ENCODE measurements at places on chromosomes 7 and 10.

- DNase-seq: no peak
These were observed 136.5 kb downstream of the EPC1 start for GRCh38 chr10:32210306-32211045.

DNA sequence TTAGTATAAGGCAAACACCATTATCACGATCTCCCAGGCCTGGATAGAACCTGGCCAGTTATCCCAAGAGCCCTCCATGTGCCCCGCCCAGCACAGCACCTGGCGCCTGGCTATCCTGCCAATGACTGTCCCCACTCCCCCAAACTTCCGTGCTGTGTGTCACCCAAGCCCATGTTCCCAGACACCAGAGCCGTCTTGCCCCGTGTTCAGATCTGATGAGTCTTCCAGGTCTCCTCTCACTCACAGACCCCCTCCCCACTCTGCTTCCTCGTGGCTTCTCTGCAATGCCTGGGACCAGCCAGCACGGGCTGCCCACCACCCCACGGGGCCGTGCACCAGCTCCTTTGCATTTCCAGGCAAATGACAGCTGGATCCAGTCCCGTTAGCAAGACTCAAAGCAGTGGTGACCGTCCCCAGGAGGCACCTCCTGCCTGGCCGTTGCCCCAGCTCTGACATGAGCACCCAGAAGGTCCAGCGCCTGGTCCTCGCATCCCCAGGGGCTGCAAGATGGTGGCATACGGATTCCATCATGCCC lies 43.8 kb upstream of the INPP5A start:
- no peak for DNase-seq

GRCh38 chr7:94284104-94284503 lies 110.6 kb upstream of the COL1A2 start:
- no peak for DNase-seq

GRCh38 chr10:48934672-48935501 lies 4.8 kb downstream of the LRRC18 start:
- no peak for DNase-seq

- DNase-seq: no peak
These were observed 262.0 kb upstream of the FERD3L start for GRCh38 chr7:19407270-19407669.

- DNase-seq: no peak
These were observed 9.1 kb downstream of the LOXL4 start for GRCh38 chr10:98258683-98259454.

- no peak for DNase-seq
These were observed 1106.7 kb downstream of the TYW1 start for GRCh38 chr7:68103319-68103718.

DNA sequence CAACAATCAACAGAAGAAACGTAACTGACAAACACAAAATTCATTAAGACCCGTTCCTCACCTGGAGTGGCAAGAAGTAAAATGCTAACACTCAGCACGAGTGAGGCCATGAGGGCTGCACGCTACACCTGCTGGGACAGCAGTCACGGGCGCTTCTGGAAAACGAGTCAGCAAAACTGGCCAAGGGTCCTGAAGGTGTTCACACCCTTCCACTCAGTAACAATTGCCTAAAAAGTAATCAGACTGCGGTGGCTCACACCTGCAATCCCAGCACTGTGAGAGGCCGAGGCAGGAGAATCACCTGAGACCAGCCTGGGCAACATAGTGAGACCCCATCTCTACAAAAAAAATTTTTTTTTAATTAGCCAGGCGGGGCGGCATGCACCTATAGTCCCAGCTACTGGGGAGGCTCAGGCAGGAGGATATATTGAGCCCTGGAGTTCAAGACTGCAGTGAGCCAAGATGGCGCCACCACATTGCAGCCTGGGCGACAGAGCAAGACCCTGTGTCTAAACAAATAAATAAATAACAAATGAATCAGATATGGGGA lies 199.1 kb downstream of the MAD1L1 start:
- DNase-seq: no peak

DNA sequence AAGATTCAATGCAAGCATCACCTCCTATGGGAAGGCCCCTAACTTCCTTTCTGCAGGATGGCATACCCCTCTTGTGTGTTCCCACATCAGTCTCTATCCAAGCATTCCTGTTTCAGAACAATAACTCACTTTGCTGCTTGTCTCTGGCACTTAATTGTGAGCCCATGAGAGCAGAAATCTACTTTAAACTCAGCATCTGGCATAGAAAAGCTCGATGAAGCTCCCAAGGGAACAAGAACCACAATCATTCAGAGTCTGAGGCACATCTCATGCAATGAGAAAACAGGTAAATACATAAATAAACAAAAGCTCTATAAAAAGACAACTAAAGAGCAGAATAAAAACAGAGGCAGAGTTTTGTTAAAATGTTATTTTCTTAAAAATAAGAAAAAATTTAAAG lies 66.2 kb downstream of the VPS41 start:
- DNase-seq: no peak

DNA sequence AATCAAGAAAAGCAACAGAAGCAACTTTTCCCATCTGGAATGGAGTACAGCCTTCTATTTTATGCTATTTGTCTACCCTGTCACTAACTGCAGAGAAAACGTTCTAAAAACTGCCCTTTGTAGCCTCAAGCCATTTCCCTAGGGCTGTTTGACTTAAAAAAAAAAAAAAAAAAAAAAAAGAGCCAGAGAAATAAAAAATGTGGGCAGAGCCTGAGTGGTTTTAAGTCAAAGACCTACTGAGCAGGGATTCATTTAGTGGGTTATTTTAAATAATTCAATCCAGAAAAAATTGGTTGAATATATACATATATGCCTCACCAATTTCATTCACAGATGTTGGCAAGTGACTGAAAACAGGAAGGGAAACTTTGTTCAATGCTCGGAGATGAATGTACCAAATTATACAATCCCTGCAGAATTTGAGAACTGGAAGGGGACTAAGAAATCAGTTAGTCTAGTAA lies 75.2 kb downstream of the PPP1R3C start:
- no peak for DNase-seq

DNA sequence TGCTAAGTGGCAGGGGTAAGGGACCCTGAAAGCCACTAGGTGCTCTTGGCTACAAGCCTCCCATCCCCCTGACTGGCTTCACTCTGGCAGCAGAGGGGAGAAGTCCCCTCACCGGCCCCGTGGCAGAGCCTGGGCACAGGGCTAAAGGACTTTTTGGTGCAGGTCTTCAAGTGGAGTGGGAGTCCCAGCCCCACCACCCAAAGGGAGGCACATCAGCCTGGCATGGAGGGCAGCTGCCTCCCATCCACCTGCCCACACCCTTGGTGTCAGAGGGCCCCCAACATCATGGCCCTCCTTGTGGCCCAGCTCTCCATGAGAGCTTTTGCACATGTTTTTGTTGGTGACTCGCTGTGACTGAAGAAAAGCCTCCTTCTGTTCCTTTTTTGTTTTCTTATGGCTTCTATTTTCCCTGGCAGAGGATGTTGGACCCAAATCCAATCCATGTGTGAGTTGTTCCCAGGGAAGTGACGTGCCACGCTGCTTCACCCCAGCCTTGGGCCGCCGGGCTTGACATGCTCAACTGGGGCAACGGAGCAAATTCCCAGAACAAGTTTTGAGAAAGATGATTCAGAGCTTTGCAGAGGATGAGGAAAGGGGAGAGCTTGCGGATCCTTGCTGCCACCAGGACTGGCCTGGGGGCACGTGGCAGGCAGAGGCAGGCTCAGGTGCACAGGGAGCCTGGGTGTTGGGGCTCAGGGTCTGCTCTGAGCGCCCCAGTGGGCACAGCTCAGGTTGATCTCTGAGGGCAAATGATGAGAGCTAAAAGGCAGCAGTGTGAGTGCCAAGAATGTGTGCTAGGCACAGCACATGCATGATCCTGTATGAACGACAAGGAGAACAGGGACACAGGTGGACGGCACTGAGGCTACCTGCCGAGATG lies 1.9 kb upstream of the AEBP1 start:
- no peak for DNase-seq

GRCh38 chr10:44968091-44968490 lies 8.5 kb downstream of the RASSF4 start:
- no peak for DNase-seq

DNA sequence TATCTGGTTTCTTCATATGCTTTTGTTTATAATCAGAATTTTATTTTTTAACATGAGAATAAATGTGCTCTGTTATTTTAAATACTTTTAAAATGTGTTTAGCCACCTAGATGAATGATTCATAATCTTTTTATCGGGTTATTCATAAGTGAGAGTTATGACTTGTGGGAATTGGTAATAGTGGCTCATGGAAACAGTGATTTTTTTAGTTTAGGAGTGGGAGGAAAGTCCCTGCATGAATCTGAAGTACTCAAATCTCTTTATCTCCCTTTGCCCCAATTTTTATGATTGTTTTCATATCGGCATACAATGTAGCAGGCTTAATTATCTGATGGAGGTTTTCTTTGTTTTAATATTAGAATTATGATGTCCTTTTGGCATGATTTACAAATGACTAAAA lies 42.9 kb downstream of the TAX1BP1 start:
- DNase-seq: no peak

DNA sequence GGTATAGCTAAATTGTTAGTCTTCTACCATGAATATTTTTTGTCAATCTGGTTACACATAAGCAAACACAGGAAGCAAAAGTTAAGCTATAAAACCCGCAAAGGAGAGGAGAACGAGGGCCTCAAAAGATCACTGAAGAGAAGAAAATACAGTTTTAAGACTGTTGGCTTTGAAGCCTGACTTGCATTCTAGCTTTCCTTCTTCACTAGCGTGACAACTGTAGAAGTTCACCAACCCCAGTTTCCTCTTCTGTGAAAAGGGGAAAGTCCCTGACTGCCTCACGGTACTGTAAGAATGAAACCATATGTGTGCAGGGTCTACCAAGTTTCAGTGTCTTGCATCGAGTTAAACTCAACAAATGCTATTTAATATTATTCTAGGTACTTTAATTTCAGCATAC lies 7.5 kb upstream of the LRRN3 start:
- no peak for DNase-seq

- DNase-seq: no peak
These were observed 89.0 kb downstream of the AMPH start for GRCh38 chr7:38542156-38542555.

DNA sequence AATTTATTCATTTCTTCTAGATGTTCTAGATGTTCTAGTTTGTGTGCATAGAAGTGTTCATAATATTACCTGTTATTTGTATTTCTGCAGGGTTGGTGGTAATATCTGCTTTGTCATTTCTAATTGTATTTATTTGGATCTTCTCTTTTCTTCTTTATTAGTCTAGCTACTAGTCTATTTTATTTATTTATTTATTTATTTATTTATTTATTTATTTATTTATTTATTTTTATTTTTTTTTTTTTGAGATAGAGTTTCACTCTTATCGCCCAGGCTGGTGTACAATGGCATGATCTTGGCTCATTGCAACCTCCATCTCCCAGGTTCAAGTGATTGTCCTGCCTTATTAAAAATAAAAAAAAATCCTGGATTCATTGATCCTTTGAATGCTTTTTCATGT lies 114.8 kb upstream of the THSD7A start:
- DNase-seq: no peak

- DNase-seq: no peak
These were observed 151.4 kb upstream of the PRPS1L1 start for GRCh38 chr7:18179093-18179492.

DNA sequence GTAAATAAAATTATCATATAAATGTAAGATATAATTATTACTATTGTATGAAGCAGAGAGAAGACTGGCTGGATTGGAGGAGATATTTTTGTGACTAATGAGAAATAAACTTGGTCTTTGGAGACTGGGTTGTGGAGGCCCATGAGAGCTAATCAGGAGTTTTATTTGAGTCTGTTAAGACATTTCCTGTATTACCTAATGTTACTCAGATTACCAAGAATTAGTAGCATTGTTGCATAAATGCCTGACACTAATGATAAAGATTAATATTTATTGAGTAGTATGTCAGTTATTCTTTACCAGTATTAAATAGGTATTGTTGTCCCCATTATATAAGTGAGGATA lies 7.1 kb downstream of the CCDC126 start:
- DNase-seq: no peak

DNA sequence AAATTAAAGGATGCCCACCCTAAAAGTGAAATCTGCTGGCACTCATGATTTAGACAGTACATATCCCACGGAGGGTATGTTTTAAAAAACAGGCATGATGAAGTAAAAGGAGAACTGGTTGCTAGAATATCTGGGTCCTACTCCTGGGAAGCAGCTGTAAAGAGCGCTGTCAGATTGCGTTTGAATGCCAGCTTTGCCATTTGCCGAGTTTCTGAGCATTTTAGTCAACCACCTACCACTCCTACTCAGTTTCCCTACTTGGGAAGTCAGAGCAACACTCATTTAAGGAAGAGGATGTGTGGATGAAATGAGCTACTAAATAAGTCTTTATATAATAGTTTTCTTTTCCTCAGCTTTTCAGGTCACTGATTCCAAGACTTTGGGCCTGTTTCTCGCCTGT lies 1.1 kb upstream of the UMAD1 start:
- no peak for DNase-seq

DNA sequence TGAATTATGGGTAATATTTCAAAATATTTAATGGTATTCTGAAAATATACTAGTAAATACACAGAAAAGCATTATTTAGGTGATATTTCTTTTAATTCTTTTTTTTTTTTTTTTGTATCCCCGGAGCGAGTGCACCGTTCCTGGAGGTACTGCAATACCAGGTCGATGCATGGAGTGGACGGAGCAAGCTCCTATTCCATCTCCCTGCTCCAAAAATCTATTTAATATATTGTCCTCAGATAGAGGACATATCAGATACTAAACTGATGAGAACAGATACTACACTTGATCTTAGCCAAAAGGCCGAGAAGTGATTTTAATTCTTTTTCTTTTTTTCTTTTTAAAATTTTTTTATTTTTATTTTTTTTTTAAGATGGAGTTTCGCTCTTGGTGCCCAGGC lies 10.8 kb downstream of the BTRC start:
- no peak for DNase-seq

DNA sequence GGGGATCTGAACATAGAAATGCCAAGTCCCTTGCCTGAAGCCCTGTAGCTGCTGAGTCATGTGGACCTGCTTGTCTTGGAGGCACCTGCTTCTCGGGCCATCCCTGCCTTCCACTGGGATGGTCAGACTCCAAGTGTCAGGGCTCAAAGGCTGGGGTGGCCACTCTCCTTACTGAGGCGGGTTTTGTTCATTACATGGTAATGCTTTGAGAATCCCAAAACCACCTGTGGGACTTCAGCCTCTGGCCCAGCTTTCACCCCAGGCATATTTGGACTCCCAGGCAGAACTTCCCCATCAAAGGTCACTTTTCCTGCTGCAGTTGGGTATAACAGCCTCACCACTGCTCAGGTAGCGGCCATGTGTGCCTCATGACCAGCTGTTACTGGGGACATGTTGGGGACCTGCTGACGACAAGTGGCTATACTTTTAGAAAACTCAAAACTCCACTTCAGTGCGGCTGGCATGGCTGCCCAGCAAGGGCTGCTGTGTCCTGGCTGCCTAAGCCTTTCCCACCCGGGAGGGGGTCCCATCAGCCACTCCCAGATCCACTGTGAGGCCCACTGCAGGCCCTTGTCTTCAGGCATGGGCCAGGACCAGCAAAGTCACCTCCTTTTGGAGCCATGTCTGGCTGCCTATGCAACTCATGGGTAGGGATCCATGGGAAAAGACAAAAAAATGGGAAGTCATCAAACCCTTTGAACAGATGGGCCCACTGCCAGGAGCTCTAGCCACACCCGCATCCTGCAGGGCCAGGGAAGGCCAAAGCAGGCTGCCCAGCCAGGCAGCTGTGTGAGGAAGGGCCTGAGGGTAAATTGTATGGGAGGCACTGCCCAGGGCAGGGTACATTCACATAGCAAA lies 96.7 kb downstream of the ARHGAP22 start:
- no peak for DNase-seq

All from cortex of kidney (tissue), 1 donor.